ENCODE measurements at places on chromosomes 3 and 15.

DNA sequence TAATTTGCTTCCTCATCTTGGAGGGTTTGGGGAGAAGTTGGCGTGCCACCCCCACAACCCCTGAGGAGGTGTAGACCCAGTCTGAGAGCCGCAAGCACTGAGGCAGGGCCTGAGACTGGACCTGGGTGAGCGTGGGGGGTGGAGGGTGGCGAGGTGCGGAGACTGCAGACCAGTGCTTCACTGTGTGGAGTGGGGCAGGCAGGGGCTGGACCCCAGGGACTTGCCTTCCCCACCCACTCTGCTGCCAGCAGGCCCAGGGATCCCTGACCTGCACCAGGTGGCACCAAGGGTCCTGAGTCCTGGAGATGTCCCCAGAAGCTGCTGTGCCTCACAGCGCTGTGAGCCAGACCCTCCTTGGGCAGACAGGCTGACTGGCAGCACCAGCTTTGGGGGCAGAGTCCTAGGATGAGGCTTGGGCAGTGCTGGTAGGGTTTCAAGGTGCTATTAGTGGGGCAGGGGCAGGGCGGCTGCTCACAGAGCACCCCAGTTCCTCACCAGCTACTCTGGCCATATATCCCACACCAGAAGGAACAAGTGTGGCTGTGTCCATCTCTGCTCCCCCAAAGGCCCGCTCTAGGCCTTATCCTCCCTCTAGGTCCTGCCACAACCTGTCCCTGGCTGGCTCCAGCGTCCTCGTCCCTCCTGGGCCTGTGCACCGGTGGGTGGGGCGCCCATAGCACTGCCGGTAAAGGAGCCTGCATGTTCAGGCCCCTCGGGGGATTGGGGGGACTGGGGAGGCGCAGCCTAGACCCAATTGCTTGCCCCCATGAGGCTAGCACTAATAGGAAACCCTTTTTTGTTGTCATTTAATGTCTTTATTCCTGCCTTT, 11.8 kb downstream of the ZBTB47 start:
- no peak for DNase-seq

GRCh38 chr3:115615001-115615814, 8.1 kb upstream of the GAP43 start:
- DNase-seq: peak; percentile 28

DNA sequence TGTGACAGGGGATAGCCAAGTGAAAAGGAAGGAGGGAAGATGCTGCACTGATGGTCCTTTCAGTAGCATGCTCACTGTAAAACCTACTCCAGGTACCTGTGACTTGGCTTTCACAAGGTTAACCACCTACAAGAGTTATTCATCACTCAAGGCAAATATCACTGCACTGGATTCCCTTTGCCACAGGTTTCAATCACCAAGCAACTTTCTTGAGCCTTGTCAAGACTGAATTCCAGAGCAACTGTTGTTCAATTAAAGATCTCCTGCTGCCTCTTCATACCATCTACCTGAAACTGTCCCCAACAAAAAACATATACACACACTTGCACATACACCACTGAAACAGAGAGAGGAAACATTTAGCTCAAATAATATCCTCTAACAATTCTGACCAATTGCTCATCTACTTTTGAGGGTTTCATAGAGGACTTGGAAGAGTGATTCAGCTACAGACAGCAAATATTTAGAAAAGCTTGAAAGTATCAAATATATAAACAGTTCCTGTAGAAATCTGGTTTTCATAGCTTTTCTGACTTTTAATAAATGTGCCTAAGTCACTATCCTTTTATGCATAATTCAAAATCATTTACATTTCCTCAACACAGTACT, 6.5 kb downstream of the IGF2BP2 start:
- DNase-seq: no peak

- no peak for DNase-seq
Observed at GRCh38 chr3:179630753-179631451, 21.9 kb upstream of the USP13 start.

DNA sequence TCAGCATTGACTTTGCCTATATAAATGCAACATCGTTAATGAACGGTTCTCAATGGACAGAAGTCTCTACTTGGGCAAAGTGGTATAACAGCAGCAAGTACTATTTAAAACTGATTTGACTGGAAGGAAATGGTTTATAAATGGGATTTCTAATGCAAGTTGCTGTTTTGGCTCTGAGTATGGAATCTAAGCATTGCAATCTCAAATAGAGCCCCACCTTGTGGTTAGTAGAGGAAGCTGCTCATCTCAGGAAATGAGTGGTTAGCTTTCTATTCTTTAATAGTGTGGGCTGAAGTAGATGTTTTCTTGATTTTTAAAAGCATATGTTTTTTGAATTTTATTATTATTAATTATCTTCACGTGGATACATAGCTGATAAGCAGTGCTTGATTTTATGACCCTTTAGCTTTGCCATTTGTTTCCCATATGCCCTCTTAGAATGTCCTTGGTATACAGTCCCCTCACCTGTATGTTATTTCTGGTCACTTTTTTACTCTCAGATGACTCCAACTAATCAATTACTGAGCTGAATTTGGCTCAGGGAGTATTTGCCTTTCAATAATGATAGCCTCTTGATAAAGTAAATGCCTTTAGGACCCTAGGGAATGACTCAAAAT, 67.1 kb downstream of the OXSM start:
- DNase-seq: no peak

- no peak for DNase-seq
Observed at GRCh38 chr15:74828835-74829234, 2.4 kb downstream of the CPLX3 start.

GRCh38 chr3:167484551-167484950, 10.7 kb upstream of the SERPINI2 start:
- no peak for DNase-seq

DNA sequence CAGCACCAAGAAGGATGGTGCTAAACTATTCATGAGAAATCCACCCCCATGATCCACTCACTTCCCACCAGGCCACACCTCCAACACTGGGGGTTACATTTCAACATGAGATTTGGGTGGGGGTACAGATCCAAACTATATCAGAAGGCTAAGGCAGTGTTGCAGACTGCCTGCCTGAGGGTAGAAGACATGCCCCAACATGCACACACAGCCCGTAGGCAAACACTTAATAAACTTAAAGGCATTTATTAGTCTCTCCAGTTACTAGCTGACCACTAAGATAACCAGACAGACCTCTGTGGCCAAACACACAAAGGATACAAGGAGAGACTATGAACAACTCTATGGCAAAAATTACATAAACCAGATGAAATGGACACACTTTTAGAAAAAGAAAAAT, 10.2 kb downstream of the FAM162A start:
- no peak for DNase-seq

DNA sequence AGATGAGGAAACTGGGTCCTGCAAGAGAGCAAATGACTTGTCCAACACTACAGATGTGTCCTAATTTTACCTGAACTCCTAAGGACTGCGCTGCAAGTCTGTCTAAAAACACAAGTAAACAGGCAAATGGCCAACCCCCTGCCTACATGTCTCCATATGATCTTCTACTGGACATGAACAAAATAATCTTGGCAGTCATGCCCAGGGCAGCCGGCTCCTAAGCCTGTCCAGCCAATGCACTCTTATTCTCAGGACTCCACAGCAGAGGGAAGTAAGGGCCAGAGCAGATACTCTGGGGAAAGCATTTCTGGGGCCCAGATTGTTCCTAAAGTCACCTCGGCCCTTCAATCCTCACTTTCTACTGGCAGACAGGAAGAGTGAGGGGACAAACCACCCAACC, 10.3 kb downstream of the COLQ start:
- no peak for DNase-seq
